ENCODE measurements at places on chromosomes 5 and 9.

GRCh38 chr5:32201122-32201753, 27.1 kb upstream of the GOLPH3 start:
- no peak for DNase-seq

GRCh38 chr5:148910686-148911361, 84.4 kb downstream of the ADRB2 start:
- peak; percentile 73 for DNase-seq

GRCh38 chr9:99606957-99607356, 214.7 kb upstream of the NR4A3 start:
- DNase-seq = no peak

GRCh38 chr9:126504086-126504976, 109.4 kb upstream of the LMX1B start:
- no peak for DNase-seq

DNA sequence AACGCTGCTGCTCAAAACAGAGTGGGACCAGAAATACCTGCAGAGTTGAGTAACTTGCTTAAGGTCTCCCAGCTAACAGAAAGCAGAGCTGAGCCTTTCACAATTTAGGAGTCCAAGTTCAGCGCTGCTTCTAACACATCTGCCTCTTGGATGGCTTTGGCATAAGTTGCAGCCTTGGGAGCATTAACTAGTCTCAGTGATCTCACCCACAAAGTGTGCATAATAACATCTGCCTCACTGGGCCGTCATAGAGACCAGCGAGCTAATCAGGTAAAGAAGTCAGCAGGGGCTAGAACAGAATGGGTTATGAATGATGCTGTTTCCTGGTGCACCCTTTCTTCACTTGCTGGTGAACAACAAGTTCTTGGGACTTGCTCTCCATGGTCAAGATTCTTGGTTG, 36.5 kb downstream of the WWC1 start:
- DNase-seq = no peak

DNA sequence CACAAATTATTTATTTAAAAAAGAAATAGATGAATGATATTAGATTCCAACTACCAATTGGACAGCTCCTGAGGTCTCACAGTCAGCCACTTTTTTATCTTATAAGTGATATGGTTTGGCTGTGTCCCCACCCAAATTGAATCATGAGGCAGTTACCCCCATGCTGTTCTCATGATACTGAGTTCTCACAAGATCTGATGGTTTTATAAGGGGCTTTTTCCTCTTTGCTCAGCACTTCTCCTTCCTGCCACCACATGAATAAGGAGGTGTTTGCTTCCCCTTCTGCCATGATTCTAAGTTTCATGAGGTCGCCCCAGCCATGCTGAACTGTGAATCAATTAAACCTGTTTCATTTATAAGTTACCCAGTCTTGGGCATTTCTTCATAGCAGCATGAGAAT, 12.9 kb downstream of the NLN start:
- no peak for DNase-seq

DNA sequence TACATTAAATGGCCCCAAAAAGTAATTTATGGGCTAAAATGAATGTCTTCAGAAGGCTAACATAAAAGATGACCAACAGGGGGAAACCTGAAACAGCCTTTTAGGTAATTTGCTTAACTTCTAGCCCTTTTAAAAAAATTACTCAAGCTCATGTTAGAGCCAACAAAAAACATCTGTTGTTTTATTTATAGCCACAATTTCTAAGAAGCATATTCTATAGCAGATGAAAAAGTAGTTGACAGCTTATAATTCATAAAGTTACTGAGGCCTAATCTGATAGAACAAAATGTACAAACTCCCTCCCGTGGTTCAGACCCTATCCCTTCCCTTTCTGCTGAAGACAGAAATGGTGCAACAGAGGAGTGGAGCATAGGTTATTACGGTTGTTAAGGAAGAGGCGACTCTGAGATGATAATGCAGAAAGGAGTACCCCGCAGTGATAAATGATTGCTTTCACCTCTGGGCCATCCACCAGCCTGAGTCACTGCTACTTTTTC, 46.1 kb downstream of the PIK3R1 start:
- no peak for DNase-seq

- DNase-seq = no peak
Measured at GRCh38 chr5:146624179-146624578, 108.2 kb upstream of the GPR151 start.

GRCh38 chr9:136566901-136567300, 21.1 kb upstream of the NOTCH1 start:
- DNase-seq = no peak

GRCh38 chr9:128099932-128100491, 27.5 kb downstream of the PTGES2 start:
- DNase-seq = no peak

GRCh38 chr5:95262933-95263660, 21.8 kb downstream of the MCTP1 start:
- no peak for DNase-seq

- no peak for DNase-seq
Measured at GRCh38 chr9:98168941-98169488, 23.4 kb downstream of the CORO2A start.

DNA sequence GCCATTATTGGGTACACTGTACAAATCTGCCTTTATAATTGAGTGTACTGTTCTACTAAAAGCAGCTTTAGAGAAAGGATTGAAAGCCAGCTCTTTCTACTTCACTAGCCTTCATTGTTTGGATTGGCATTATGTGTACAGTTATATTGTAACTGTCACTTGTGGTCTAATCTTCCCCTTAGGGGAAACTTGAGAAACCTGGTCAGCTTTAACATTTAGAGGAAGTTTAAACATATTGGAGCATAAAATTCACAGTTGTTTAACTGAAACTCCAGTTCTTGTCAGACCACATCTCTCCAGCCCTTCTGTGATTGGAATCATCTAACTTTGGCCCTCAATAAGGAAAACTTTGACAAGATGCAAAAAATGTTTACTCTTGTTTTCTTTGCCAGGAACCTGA, 24.6 kb downstream of the PIK3R1 start:
- DNase-seq = no peak

- DNase-seq = no peak
Measured at GRCh38 chr9:89872913-89873707, 268.3 kb downstream of the GADD45G start.

- DNase-seq = no peak
Measured at GRCh38 chr5:168833936-168834335, 254.8 kb upstream of the PANK3 start.

- no peak for DNase-seq
Measured at GRCh38 chr5:112906637-112907036, 15.4 kb downstream of the REEP5 start.

GRCh38 chr5:154196955-154197652, 6.6 kb downstream of the GALNT10 start:
- no peak for DNase-seq

DNA sequence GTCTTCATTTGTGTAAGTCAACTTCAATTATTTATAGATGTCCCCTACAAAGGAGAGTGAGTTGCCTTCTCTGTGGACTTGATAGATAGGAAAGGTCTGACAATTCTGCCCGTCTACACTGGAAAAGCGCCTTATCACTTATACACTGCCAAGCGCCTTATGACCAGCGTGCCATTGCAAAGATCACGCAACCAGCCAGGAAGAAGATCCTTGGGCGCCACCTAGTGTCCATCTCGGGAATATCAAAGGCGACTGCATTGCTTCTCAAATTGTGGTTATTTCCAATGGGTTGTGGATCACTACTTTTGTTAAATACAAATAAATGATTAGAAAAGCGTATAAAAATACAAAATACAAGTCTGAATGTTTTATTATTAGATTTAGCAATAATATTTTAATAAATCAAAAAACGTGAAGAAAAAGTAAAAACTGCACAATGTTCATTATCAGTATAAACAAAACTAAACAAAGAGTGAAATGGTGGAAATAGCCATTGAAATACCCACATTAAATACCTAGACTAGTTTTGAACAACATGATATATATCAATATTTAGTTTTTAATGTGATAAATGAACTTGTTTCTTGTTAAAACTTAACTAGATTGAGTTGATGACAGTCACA, 27.8 kb downstream of the SUB1 start:
- peak; percentile 77 for DNase-seq

GRCh38 chr5:146051678-146052077, 53.7 kb downstream of the PLAC8L1 start:
- no peak for DNase-seq

DNA sequence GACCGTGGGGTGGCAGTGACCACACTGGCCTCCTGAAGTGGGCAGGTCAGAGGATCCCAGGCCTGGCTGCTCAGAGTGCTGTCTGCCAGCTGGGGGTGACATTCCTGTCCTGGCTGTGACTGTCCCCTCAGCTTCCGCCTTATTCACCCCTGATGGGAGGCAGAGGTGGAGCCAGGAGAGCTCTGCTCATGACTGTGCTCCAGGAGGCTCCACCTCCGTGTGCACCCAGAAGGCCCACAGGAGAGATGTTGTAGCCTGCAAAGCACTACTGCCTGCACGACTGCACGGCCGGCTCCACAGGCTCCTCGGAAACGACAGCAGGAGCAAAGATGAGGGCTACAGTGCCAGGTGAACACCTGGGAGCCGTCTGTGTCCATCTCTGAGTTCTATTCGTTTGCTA, 60.9 kb downstream of the ROPN1L start:
- no peak for DNase-seq

DNA sequence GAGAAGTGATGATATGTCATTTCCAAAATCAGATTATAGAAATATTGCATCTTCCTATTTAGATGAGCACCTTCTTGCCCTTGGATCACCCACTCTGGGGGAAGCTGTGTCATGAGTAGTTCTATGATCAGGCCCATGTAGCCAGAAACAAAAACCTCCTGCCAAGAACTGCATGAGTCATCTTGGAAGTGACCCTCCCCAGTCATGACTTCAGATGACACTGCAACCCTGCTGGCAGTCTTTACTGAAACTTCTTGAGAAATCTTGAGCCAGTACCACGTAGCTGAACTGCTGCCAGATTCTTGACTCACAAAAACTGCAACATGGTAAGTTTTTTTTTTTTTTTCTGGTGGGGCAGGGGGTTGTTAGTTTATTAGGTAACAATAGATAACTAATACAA, 439.6 kb upstream of the PTGER4 start:
- no peak for DNase-seq

DNA sequence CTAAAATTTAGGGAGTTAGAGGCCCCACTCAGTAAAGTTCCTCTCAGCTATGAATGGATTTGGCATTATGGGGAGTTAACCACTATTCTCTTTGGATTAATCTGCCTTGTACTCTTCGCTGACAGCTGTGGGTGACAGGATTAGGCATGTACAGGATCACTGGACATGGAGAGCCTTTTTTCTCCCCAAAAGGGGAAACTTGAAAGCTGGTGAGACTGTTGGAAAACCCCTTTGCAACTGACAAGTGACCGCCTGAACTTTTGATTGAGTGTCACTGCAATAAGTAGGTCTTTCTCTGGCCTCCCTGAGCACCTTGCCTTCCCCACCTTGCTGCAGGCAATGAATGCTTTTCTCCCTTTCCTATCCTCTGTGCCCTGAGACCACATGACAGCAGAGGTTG, 68.3 kb downstream of the ERP44 start:
- DNase-seq = no peak

- no peak for DNase-seq
Measured at GRCh38 chr5:172180936-172181335, 7.1 kb downstream of the STK10 start.

- DNase-seq = no peak
Measured at GRCh38 chr5:65791712-65792673, 70.0 kb downstream of the NLN start.

- no peak for DNase-seq
Measured at GRCh38 chr5:143491646-143492045, 88.2 kb upstream of the NR3C1 start.

GRCh38 chr5:134079748-134080581, 34.5 kb upstream of the TCF7 start:
- no peak for DNase-seq

GRCh38 chr5:144247131-144247530, 76.5 kb downstream of the KCTD16 start:
- DNase-seq = peak; percentile 2

- no peak for DNase-seq
Measured at GRCh38 chr9:128333451-128333869, 6.9 kb upstream of the SLC27A4 start.

DNA sequence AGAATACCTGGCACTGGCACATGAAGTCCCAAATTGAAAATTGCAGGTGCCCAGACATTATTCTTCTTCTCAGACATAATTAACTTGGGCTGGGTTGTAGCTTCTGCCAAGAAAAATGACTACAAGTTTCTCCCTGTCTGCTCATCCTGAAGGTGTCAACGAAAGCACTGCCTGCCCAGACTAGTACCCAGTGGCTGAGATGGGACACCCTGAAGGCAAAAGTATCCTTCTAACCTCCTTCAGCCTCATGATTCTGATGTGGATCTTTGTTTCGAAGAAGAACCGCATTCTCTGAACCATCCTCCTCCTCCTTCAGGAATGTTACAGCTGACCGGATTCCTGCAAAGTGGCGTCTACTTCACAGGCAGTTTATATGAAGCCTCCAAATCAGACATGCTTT, 161.1 kb upstream of the FST start:
- DNase-seq = no peak

DNA sequence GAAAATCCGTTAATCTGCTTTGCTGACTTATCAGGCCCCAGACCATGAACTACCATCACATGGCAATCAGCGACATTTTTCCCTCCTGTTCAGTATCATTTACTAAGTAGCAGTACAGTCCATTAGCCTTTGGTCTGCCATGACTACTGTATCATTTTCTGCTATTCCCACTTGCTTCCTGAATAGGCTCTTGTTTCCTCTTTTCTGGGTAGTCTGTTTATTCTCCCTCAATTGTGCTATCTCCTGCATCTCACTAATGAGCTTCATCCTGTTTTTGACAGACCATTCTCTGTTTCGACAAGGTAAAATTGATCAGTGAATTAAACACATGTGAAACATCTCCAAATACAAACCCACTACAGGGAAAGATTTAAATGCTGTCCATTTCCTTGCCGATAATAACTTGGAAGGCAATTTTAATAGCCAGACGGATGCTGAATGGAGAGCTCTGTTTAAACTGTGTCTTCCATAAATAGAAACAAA, 263.5 kb upstream of the ANKRD55 start:
- DNase-seq = no peak

GRCh38 chr5:146447734-146448380, 724 bp downstream of the TCERG1 start:
- DNase-seq = no peak

- DNase-seq = no peak
Measured at GRCh38 chr5:78611126-78611605, 37.4 kb downstream of the LHFPL2 start.

DNA sequence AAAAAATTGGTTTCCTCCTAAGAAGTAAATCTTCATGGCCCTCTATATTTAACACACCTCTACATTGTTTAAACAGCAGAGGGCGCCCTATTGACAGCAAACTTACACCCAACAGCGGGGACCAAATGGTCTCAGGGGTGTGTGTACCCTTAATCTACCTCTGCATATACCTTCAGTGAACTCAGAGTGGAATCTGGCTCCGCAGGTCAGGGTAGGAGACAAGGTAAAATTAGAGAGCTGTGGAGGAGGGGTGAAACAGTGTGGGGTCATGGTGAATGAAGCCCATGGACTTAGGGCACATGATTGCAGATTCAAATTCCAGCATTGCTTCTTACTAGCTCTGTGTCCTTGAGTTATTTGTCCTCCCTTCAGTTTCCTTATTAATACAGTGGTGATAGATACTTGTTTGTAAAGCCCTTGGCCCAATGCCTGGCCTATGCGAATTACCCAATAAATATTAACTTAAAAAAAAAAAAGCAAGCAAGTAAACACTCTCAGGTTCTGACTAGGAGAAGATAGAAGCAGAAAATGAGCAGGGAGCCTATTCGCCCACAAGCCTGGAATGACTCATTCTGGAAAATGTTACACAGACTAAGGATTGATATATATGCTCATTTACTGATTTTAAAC, 122.9 kb downstream of the CAVIN4 start:
- no peak for DNase-seq

GRCh38 chr9:128250839-128251731, 24.7 kb downstream of the GOLGA2 start:
- no peak for DNase-seq
